ENCODE measurements at places on chromosomes 12 and 14.

- DNase-seq = peak; percentile 12
Measured at GRCh38 chr12:6939191-6939540, 4.5 kb upstream of the RNU7-1 start.

DNA sequence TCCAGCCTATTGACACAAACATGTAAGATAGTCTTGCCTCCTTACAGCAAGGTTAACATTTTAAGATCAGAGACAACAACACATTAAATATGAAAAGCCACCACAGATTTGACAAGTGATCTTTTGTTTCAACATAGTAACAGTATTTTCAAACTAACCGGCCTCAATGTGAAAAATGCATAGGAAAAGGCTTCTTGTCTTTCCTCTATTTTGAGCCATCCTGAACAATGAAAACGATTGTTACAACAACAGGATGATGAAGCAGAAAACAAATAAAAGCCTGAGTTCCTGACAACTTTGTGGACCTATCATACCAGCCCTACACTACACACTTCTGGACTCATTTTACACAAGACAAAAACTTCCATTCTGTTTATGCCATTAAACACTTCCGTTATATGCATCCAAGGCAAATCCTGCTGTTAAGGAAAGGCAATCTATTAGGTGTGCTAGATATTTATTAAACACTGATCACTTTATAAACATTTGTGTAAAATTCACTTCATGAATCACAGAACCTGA is 37.3 kb downstream of the BAZ1A start:
- DNase-seq = no peak

DNA sequence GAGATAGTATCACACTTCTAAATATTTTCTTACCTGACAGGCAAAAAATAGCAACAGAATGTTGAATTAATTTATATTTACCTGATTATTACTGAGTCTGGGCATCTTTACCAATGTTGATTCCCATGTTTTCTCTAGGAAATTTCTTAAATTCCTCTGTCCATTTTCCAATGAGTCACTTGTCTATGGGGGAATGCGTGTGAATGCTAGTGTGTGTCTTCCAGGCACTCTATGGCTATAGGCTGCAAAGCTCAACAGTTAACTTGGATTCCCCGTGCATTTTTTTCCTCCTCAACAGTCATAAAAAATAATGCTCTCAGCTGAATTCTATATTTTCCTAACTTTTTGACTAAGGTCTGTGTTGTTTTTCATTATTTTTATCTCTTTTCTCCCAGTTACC is 1385.8 kb upstream of the FLRT2 start:
- no peak for DNase-seq

- no peak for DNase-seq
Measured at GRCh38 chr14:100084591-100084990, 19.4 kb downstream of the EVL start.

GRCh38 chr12:60333461-60333860 is 737.6 kb downstream of the SLC16A7 start:
- DNase-seq = no peak

DNA sequence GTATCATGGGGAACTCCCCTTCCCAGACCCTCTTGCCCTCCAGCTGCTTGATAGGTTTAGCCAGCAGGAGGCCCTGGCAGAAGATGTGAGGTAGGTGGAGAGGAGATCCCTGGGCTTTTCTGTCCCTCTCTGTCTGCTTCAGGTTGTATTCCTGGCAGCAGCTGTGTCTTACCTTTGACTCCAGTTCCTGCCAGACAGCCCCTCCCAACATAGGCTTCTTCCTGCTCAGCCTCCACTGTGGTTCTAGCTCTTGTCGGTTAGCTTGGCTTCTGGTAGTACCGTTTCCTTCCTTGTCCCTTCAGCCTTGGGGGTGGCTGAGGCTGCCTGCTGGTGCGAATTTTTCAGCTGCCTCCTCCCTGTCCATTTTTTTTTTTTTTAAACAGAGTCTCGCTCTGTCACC is 215.7 kb upstream of the CRY1 start:
- no peak for DNase-seq

DNA sequence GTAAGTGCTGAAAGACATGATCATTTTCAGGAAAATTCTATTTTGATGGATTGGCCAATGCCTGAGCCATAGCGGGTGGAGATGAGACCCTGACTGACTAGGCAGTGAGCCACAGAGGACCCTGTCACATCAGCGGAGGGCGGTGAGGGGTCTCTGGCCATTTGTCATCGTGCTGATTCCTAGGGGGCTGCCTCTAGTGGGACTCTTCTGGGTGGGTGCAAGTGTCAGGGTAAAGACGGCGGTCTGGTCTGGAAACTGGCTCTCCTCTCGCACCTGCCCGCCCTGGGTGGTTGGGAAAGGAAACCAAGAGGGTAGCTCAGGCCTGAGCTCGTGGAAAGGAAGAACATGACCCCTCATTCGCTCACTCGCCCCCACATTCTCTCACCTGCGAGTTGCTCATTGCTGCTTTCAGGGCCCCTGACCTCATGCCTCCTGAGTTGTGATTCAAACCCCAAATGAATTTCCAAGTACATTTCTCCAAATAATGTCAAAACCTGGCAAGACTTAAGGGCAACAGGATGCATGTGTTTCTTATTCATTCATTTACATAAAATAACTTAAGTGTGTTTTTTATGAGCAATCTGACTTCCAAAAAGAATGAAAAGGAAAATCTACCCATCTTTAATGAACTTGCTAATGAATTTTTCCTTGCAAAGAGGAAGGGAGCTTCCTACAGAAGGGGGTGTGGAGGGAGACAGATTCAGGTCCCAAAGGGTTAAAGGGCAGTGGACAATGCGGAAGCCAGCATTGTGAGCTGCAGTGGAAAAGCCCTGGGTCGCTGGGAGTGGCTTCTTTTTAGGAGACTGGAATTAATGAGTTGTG is 12.8 kb downstream of the MEG3 start:
- no peak for DNase-seq

DNA sequence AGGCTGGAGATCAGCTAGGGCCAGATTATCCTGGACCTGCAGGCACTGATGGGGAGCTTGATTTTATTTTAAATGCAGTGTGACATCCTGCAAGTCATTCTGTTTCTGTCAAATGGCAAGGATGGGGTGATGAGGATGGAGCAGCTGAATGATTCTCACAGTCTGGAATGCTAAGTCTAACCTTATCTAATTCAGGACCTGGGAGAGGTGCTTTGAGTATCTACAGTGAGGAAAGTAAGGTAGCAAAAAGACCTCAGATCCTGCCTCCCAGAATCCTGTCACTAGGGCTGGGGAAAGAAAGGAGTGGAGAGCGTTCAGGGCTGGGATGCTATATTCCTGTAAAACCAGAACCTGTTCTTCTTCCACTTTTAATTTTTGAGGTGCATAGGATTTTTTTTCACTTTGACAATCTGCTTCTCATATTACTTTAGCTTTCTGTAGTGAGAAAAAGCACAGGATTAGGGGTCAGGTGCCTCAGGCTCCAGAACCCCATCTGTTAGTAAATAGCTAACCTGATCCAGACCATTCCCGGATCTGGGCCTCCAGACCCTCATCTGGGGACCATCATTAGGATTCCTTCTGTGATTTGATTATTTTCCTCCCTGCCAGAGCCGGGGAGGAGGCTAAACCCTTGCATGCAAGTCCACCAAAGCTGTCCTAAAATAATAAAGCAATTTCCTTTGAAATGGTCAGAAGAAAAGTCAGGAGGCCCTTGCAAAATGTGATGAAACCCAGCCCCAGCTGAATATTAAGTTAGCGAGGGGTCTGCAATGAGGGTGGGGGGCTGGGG is 54.7 kb downstream of the ASCL1 start:
- DNase-seq = no peak

DNA sequence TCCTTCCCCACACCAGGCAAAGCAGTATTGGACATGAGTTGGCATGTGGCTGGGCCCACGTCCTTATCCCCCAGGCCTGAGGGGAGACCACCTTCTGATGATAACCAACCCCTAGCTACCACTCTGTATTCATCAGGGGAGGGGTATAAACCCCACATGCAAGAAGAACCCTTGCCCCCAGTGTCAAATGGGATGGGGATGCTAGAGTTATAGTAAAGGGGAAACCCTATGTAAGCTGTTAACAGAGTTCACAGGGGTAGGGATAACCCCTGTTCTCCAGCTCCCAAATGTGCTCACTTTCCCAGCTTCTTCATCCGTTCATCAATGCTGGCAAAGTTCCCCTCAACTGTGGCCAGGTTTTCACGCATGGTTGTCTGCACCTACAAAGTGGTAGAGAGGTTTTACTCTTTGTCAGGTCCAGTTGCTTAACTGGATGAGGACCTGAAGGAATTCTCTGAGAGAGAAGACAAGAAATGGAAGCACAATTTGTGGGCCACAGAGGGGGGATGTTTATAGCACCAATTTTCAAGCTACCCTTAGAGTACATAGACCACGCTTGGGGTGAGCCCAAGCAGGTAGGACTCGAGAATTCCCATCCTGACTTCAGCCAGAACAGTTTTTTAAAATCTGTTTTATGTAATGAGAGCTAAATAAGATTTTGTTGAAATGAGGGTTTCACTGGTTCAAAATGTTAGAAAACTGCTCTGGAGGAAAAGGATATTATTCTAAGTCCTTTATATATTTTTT is 7.9 kb downstream of the MBD6 start:
- no peak for DNase-seq

DNA sequence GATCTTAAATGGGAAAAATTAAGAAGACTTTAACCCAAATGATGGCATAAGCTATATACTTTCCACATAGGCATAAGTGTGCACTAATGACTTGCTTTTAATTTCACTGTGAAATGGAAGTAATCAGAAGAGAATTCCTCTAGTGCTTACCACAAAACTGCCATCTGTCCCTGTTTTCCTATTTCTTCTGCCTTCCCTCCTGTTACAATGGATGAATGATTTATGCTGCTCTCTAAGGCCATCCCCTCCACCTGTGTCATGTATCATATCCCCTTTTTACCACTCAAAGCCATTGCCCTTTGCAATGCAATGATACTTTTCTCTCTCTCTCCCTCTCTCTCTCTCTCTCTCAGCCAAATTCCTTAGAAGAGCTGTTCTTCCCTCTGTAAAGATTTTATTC is 109.1 kb downstream of the C12orf50 start:
- DNase-seq = no peak

GRCh38 chr14:79229383-79229909 is 981.9 kb downstream of the DIO2 start:
- no peak for DNase-seq

DNA sequence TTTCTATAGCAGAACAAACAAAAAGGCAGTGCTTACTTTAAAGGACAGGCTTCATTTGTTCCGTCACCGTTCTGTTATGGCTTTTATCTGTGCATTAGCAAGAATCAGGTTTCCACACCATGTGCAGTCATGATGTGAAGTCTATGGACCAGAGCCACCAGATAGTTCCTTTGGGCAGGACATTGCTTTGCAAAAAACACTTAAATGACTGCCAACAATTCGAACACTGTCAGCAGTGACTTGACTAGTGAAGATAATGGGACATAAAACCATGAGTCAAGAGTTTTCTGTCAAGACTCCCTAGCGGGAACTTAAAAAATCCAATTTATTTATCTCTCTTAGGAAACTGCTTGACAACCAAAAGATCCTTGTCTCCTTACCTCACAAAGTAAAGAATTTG is 80.3 kb downstream of the NKX2-1 start:
- DNase-seq = no peak

- no peak for DNase-seq
Measured at GRCh38 chr12:119014368-119014767, 33.0 kb downstream of the SRRM4 start.

DNA sequence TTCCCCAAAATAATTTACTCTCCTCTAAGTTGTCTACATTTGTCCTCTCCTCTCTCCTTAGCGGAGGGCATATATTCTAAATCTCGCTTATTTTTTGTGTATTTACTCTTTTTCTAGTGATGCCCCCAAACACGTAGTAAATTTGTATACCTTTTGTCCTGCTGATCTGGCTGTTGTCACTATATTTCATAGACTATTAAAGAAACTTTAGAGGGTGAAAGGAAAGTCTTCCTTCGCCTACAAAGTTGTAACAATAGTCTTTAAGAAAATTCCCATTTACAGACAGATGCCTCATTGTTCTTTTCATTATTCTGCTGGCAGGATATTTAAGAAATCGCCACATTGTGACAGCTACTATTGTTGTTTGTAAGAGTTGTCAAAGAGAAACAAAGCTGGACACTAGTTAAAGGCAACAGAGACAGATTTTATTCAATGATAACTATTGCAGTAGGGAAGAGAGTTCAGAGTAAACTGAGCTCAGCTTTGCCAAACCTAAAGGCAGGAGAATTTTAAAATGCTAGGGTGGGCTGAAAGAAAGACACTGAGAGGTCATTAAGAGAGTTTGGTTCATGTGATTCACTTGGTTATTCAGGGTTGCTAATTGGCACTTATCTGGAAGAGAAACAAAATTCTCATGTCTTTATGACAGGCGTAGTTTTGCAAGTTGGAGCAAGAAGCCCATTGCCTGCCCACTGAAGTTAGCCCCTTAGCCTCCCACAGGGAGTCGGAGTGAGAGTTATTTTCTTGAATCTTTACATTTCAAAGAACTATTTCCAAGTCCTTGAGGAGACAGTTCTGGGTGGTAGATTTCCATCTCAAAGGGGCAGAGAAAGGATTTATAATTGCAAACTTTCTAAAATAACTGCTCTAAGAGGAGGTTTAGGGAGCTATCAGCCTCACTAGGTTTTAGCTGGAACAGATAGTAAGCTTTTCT is 1272.5 kb upstream of the SEL1L start:
- DNase-seq = no peak

DNA sequence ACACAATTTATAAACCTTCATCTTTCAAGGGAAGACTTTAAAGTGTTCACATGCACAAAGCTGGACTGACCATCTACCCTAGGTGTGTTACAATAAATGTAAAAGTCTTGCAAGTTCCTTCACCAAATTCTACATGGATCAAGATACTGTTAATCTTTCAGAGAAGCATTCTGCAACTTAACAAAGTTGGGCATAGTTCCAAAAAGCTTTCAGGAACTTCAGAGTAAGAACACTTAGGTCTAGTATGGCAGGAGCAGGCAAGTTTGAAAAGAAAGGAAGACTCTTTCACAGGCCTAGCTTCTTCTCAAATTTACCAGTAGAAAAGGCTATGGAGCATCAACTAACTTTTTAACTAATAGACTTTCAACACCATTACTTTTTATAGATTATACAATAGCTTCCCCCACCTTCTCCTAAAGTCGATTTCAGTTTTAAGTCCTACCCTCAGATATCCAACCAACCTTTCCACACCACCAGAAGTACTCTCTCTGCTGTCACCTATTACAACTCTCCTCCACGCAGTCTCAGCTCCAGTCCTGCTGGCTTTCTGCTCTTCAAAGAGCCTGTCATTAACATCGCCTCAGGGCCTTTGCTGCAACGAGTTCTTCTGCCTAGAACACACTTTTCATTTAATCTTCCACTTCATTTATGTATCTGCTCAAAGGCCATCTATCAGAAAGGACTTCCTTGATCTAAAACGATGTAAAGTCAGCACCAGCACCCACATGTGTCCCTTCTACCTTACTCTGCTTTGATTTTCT is 333.9 kb downstream of the CEP128 start:
- DNase-seq = no peak

DNA sequence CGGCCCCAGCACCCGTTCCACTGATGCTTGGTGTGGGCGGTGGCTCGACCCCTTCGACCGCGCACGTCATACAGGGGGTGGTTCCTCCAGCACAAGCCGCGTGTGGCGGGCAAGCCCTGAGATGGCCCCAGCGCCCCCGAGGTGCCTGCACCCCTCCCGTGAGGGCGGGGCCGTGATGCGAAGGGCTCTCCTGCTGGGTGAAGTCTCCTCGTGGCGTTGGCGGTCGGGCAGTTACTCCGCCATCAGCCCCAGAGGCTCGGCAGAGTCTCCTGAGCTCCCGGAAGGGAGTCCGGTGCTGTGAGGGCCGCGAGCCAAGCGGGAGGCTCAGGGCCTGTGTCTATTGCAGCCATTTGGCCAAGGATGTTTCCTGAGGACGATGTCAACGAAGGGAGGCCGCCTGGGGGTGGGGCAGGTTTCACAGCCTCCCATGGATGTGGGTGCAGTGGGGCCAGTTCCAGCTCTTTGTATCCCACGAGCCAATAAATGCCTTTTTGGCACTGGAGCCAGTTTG is 78.1 kb upstream of the GALNT9 start:
- no peak for DNase-seq
